Neural crest cell (in vitro differentiated cells): ENCODE measurements at places on chromosomes 7 and 10. TPM values are rescaled to one million over a fixed set of nuclear protein-coding genes. Genes with fewer than 3 reads are reported as not detected.

FLNC gene
- total RNA-seq = 5.3 and 5.6 TPM in 2 replicates

COPS6 gene
- 142 and 160 TPM in 2 replicates for total RNA-seq

UCN3 gene
- not detected in 2 replicates for total RNA-seq

MYO1G gene
- total RNA-seq = 0.49 and 0.64 TPM in 2 replicates

WNT2 gene
- not detected in 2 replicates for total RNA-seq

GARIN1A gene
- 1.8 and 1.9 TPM in 2 replicates for total RNA-seq

CTBP2 gene
- total RNA-seq = 127 TPM in 2 replicates

KNDC1 gene
- total RNA-seq = 4.0 and 5.5 TPM in 2 replicates

NUDT5 gene
- 88.2 and 90.1 TPM in 2 replicates for total RNA-seq

VWDE gene
- not detected in 2 replicates for total RNA-seq

METTL27 gene
- 1.7 and 2.3 TPM in 2 replicates for total RNA-seq

FZD1 gene
- 9.2 and 9.5 TPM in 2 replicates for total RNA-seq

IL6 gene
- not detected in 2 replicates for total RNA-seq

TMEM140 gene
- 0.12 TPM in 1 of 2 replicates, not detected in the other for total RNA-seq

- no peak for DNase-seq
Measured at GRCh38 chr10:80413271-80413996, 5.1 kb downstream of the PRXL2A start.

GRCh38 chr7:11625669-11626068 lies 206.3 kb downstream of the THSD7A start:
- no peak for DNase-seq

DNA sequence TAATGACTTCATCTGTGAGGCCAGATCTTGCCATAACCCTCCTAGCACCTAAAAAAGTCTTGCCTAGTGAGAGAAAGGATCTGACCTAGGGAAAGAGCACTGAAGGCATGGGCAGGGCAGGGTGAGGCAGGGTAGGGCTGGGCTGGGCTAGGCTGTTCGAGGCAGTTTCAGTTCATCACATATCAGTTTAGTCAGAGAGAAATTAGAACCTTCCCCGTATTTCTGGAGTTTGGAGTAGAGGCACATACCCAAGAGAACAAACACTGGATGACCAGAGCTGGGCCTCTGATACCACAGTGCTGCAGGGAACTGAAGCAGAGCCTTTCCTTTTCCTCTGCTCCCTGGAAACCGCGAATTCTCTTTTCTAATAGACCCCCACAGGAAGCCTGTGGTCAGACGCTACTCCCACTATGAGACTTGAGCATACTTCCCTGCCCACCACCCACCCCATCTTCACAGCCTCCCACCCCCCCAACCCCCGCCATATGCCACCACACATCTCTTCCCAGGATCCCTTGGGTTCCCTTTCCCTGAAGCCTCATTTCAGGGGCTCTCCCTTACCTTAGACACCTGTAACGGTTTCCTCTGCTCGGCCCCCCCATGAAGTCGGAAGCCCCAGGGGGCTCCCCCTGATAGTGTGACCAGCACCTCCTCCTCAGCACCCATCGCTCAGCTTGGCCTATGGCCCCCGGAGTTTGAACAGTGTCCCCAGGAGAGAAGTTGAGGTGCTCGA lies 406 bp downstream of the SYNPO2L start:
- DNase-seq = no peak

DNA sequence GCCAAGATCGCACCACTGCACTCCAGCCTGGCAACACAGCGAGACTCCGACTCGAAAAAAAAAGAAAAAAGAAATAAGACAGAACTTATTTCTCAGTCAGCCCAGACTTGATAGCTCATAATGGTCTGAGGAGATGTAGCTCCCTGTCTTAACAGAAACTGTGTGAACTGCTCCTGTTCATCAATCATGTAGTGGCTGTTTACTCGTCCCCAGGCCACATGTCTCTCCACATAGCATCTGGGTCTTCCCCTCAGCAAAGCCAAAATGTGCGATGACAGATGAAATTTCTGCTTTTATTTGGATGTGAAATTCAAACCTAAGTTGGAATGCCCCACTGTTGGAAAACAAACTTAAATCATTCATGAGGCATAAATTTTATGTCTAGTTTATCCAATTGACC lies 219.0 kb downstream of the CACNA2D1 start:
- DNase-seq = no peak

DNA sequence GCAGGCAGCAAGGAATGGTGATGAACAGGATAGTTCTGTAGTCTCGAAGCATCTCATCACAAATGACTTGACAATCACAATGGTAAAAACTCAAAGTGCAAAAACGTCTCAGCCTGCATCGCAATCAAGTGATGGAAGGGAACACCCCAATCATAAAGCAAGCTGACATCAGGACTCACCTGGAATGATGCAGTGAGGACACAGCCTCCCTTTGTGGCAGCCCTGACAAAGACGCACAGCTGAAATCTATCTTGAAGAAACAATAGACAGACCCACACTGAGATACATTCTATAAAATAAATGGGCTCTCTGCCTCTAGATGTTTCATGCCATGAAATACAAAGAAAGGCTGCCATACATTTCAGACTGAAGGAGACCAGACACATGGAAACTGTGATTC lies 748.0 kb upstream of the IGFBP3 start:
- no peak for DNase-seq

- no peak for DNase-seq
Measured at GRCh38 chr10:22301193-22301592, 15.0 kb upstream of the COMMD3 start.

DNA sequence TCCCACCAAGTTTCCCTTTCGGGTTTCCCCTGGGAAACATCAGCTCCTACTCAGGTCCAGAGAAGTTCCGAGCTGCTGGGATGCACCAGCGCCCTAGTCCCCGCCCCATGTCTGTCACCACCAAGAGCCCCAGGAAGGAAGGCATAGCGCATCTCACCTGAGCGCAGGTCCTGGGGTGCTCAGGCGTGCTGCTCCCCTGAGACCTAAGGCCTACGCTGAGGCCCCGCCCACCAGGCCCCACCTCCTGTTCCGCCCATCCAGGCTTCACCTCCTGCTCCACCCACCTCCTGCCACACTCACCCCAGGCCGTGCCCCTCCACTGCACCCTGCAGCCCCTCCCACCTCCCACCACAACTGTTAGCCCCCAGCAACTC lies 1.2 kb upstream of the TFR2 start:
- no peak for DNase-seq

DNA sequence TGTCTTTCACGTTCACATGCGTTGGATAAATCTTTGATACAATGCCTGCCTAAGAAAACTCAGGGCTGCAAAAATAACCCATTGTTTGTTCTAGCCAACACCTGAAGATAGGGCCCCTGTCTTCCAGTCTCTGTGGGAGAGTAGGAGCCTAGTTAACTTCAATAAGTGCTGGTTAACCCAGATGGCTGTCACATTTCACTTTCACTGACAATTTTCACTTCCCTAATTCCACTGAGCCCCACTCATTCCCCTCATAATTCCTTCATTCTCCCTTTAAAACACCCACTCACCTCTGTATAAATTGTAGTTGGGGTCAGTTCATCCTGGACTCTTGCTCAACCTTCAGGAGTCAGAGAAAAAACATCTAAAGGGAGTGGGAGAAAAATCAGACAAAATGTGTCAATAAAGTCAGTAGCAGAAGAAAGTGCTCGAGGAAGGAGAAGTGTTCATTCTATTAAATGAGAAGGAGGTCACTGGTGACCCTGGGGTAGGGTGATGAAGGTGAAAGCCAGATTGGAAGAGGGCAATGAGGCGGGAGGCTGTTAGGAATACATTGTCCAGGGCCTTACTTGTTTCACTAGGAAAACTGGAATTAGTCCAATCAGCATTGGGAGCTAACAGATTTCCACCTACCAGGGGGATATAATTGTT lies 51.2 kb upstream of the ABI1 start:
- no peak for DNase-seq

- no peak for DNase-seq
Measured at GRCh38 chr7:8146106-8146787, 115.7 kb downstream of the ICA1 start.

DNA sequence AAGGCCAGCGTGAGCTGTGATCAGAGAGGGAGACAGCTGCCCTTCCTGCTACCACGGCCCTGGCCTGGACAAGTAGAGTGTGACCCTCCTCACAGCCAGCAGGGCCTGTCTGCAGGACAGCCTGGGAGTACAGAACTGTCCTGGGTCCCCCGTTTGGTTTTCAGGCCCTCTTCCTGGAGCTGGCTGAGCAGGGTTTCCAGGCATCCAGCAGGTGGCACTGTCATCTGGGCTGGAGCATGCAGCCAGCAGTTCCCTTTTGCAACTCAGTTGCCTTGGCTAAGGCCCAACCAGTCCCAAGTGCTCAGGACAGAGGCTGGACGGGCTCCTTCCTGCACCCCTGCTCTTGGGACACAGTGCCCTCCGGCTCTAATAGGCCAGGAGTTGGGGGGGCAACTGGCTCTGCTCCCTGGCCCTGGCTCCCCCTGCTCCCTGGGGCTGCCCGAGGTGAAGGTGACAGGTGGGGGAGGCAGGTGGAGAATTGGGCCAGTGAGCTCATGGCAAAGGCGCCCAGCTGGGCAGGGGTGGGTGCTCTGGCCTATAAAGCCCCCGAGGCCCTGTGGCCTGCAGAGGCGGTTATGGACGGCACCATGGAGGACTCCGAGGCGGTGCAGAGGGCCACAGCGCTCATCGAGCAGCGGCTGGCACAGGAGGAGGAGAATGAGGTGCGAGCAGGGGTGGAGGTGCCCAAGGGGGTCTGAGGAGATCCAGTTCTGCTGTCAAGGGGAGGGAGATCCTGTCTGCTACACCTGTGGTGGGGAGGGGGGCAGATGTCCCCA lies at the start of gene ANKRD2:
TSS of gene ANKRD2 (plus strand) at position 566 of the 776 bp plus-strand sequence. CDS start at position 576, 10 bp downstream.
- peak; percentile 73 for DNase-seq

GRCh38 chr10:62093863-62094291 lies 174.8 kb downstream of the RTKN2 start:
- DNase-seq = no peak

DNA sequence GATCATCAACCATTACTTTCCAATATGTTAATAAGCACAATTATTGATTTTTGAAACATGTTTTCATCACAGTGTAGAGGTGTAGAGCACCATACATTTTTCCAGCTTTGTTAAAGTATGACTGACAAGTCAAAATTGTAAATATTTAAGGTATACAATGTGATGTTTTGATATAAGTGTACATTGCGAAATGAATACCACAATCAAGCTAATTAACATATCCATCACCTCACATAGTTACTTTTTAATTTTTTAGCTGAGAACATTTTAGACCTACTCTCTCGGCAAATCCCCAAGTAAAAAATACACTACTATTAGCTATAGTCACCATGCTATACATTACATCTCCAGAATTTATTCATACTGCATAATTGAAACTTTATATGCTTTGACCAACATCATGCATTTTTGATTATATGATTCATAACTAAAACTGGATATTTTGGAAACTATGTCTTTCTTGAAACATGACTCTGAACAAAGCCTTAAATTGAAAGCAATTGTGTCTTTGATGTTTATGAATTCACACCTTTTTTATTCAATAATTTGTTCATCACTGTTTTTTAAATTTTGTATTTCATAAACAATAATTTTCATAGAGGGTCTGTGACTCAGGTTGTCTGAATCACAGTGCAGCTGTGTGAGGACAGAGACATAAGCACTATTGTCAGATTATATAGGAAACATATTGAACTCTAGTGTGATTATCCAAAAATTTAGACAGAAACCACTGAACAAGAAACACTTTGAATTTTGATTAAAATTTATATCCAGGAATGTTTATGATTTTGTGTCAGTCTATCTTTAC lies 486.1 kb downstream of the SEMA3D start:
- DNase-seq = no peak

- DNase-seq = no peak
Measured at GRCh38 chr7:123849855-123850254, 4.9 kb downstream of the HYAL4 start.

GRCh38 chr7:42618651-42619360 lies 293.1 kb downstream of the C7orf25 start:
- no peak for DNase-seq

GRCh38 chr7:151677581-151678226 lies 158.0 kb upstream of the RHEB start:
- no peak for DNase-seq

DNA sequence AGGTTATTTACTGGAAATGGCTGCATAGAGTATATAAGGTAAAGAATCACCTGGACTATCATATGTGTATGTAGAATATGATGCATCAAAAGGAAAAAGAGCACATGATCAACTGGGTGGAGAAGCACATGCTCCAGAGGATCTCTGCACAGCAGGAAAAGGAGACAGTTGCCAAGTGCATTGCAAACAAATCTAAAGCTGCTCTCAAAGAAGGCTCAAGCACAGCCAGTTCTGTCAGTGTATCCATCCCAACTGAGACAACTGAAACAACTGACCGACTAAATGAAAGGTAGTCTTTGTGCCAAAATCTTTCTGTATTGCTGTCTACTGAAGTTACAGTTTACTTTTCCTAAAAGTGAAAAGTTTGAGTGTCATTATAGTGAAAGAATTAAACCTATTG lies 83.2 kb upstream of the SGCE start:
- no peak for DNase-seq

- no peak for DNase-seq
Measured at GRCh38 chr10:133129071-133129858, 30.8 kb upstream of the KNDC1 start.

- no peak for DNase-seq
Measured at GRCh38 chr10:129653428-129653827, 186.4 kb downstream of the MGMT start.

- DNase-seq = no peak
Measured at GRCh38 chr7:151113344-151114150, 27.3 kb downstream of the AGAP3 start.

DNA sequence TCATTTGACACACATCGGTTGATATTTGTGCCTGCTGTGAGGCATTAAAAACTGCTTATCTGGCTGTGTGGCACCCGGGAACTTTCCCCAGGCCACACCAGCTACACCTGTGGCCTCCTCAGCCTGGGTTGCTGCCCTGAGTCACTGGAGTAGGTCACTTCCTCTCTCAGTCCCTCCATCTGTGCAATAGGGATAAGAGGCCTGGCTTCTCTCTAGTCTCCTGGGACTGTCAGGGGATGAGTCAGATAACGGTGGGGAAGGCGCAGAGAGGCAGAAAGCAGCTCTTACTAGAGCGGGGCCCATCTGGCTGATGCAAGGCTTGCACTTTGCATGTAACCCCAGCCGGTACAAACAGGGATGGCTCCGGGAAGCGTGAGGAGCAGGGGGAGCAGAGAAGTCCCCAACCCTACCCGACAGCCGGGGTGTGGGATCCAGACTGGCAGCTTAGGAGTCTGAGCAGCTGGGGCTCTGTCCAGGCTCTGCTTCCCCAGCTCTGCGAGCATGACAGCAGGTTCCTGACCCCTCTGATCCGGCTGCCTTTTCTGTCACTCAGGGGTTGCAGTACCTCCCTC lies 34.0 kb downstream of the DNAJB12 start:
- DNase-seq = peak; percentile 33

- DNase-seq = no peak
Measured at GRCh38 chr10:112977426-112977898, 27.4 kb downstream of the TCF7L2 start.
